ENCODE measurements at places on chromosomes 16 and 17. TPM values are rescaled to one million over a fixed set of nuclear protein-coding genes. Genes with fewer than 3 reads are reported as not detected.

Gene CDH1
- total RNA-seq: 5.7 TPM

Gene ZNF624
- total RNA-seq: 0.98 TPM

Gene GLTPD2
- total RNA-seq: not detected

Gene SAMD14
- 0.41 TPM for total RNA-seq

Gene ZNF785
- not detected for total RNA-seq

Gene GNAO1
- 0.72 TPM for total RNA-seq

Gene NQO1
- 2,233 TPM for total RNA-seq

Gene PPM1D
- 19.1 TPM for total RNA-seq

Gene CLN3
- total RNA-seq: 35.6 TPM

Gene KRTAP4-16
- not detected for total RNA-seq

Gene DLX4
- total RNA-seq: 1.4 TPM

Gene SLC22A31
- total RNA-seq: 1.3 TPM

Gene TEKT5
- 0.17 TPM for total RNA-seq

Gene MT1M
- 0.18 TPM for total RNA-seq

Gene SLC5A10
- total RNA-seq: 0.21 TPM

Gene CDC42EP4
- 69.9 TPM for total RNA-seq

Gene ABCA8
- total RNA-seq: 0.61 TPM

Gene TNFRSF17
- total RNA-seq: not detected

Gene ZP2
- not detected for total RNA-seq

Gene HLF
- total RNA-seq: 0.08 TPM

Gene KRTAP4-3
- total RNA-seq: not detected

Gene PPP1R27
- 0.27 TPM for total RNA-seq

Gene GSPT1
- 207 TPM for total RNA-seq

Gene TMED6
- total RNA-seq: 0.08 TPM

Gene CCL23
- total RNA-seq: not detected

Gene KRTAP3-2
- total RNA-seq: not detected

Gene WDR59
- 27.1 TPM for total RNA-seq

Gene CCL13
- not detected for total RNA-seq

Gene ASIC2
- 1.6 TPM for total RNA-seq

Gene CAVIN1
- 352 TPM for total RNA-seq

Gene TBC1D3C
- not detected for total RNA-seq

All from A549 treated with dexamethasone at 1 μM for 4 hours (cell line).